ENCODE measurements at places on chromosomes 4 and X. TPM values are rescaled to one million over a fixed set of nuclear protein-coding genes. Genes with fewer than 3 reads are reported as not detected.

DNA sequence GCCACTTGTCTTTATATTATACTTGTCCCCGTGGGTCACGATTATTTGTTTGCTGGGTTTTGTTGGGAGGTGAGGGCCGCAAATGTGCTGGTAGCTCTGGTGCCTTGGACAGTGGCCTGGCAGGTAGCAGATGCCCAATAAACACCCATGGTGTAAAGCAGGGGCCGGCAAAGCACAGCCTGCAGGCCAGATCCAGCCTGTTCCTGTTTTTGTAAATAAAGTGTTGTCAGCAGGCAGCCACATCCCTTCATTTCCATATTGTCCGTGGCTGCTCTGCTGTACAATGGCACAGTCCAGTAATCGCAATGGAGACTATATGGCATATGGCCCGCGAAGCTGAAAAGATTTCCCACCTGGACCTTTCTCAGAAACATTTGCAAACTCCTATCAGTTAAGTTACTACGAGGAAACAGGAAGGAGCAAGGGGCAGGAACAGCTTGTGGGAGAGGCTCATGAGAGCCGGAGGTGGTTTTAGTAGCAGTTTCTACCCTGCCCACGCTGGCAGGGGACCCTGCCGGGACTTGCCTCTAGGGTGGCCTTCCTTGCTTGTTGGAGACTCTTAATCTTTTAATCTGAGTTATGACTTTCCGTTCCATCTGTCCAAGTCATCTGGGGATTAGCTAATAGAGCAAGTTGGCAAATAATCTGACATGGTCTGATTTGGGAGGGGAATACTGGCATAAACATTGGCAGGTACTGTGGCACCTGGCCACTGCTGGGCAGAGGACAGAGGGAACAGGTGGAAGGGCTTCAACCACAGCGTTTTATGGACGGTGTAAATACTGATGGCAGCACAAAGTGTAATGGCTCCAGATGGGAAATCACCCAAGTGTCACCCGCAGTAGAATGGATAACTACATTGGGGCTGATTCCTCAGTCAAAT is 19.6 kb downstream of the CLCN4 start:
- no peak for DNase-seq

DNA sequence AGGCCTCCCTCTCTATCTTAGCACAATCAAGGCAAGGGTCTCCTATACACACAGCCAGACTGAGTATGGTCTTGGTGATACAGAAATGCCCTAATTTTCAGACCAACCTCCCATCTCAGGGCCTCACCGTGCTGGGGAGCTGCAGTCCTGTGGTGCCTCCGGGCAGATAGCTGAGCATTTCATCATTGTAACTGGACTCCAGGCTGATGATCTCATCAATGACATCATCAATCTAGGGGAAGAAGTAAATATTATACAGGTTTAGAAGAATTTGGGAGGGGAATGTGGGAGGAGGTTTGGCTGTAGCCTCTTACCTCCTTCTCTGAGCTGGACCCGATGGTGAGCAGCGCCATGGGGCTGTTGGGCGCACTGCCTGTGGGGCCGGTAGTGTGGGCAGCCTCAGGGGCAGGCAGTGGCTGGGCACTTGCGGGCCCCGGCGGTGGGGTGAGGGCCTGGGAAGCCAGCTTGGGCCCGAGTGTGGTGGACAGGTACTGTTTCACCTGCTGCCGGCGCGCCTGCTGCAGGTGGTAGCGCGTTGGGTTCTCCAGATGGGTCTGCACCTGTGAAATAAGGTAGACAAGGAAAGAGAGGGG is 5.2 kb downstream of the TFE3 start:
- no peak for DNase-seq

DNA sequence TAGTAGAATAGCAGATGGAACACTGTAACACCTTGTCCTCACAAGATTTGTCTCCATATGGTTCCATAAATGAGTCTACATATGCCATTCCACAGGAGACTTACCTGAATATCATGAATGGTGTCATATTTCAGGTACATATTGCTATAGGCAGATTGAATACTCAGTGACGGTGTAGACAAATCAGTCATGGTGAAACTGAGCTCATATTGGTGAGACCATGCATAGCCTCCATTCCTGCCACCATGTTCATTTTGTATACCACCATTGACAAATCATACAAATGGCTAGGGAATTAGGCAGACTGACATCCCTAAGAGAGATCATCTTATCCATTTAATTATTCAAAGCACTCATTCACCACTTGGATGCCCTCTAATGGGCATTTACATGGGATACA is 38.0 kb upstream of the SPP1 start:
- no peak for DNase-seq

GRCh38 chrX:47539860-47540259 is 21.1 kb upstream of the ARAF start:
- DNase-seq, result no peak

GRCh38 chr4:70902577-70903290 is 565 bp downstream of the MOB1B start:
- DNase-seq, result peak; percentile 54

- DNase-seq, result no peak
These were observed 10.9 kb upstream of the MSX1 start for GRCh38 chr4:4848540-4848939.

- peak; percentile 45 for DNase-seq
These were observed 263.6 kb upstream of the CTSO start for GRCh38 chr4:156217236-156217635.

Gene IQSEC2
- 5.4 TPM for polyA plus RNA-seq

Gene AMTN
- polyA plus RNA-seq, result 0.95 TPM

Gene INTS6L
- polyA plus RNA-seq, result 4.5 TPM

Gene TXK
- polyA plus RNA-seq, result not detected

All from endothelial cell of umbilical vein (primary cell).